A549 (cell line): ENCODE measurements at places on chromosomes 3 and 15.
A peak's percentile ranks its signal among the peaks of the same experiment; 100 is the strongest.

- no peak for DNase-seq
Measured at GRCh38 chr3:128623762-128624176, 26.8 kb downstream of the RPN1 start.

- DNase-seq: no peak
Measured at GRCh38 chr3:88101142-88101541, 42.1 kb downstream of the ZNF654 start.

DNA sequence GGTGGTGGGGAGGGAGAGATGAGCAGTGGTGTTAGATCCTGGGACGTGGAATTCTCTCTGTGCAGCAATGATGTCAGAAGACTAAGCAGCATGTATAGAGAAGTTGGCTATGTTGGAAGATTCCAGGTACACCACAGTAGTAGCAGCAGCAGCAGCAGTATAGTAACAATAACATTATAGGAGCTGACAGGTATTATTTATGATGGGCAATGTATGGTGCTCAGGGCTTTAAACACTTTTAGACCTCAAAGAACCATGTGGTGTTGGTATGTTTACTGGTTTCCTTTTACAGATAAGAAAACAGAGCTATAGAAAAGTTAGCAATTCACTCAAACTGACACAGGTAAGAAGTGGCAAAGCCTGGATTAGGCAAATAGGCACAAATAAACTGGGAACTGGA lies 103.9 kb downstream of the CCNL1 start:
- no peak for DNase-seq

DNA sequence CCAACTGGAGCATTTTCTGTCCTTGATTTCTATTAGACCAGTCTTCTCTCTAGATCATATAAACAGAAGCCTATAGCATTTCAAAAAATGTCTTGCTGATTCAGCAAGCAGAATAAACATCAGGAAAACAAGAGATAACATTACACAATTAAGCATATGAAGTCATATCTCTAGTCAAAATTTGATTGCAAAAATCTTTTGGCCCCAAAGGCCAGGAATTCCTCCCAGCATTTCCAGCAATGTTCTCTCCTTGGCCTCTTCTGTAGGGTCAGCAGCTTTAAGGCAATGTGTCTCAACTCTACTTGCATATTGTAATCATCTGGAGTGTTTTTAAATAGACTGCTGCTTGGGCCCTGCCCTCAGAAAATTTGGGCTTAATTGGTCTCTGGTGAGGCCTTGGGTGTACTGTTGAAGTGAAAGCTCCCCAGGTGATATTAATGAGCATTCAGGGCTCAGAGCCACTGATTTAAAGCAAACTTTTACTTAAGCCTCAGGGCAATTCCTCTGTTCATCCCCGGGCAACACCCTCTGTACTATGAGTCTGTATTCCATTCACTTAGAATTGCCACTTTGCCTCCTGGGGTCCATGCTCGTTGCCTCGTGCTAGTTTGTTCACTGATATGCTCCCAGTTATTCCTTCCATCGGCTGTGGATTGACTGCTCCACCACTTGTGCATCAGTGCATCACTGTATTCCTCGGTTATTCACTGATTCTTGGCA lies 1072.6 kb downstream of the ROBO2 start:
- no peak for DNase-seq

DNA sequence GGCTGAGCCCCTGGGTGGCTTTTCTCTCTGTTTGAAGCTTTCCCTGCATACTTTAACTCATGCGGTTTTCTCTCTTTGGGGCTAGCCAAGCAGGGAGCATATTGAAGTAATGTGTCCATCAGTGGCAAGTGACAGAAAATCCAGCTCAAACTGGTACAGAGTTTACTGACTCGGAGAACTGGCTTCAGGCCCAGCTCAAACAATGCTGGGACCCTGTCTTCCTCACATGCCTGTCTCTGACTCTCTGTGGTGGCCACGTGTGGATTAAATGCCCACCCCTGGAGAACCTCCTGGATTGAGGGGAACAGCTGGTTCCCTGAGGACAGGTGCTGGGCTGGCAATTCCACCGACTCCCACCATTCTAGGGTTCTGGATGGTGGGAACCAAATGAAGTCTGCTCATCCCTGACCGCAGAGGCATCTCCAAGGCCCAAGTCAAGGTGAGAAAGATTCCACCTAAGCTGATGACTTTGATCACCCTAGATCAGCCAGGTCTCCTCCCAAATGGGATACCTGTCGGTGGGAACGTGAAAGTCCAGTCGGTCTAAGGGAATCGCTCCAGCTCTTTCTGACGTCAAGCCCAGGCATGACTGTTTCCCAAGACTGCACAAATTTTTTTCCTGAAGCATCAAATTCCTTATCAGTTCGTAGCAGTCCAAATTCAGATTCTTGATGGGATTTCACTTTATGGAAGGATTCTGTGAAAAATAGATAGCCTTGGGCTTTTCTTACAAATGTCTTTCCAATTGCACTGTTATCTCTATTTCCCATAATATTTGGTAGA lies 16.3 kb upstream of the HDAC11 start:
- DNase-seq: no peak

GRCh38 chr3:79187426-79187825 lies 580.4 kb downstream of the ROBO1 start:
- no peak for DNase-seq

DNA sequence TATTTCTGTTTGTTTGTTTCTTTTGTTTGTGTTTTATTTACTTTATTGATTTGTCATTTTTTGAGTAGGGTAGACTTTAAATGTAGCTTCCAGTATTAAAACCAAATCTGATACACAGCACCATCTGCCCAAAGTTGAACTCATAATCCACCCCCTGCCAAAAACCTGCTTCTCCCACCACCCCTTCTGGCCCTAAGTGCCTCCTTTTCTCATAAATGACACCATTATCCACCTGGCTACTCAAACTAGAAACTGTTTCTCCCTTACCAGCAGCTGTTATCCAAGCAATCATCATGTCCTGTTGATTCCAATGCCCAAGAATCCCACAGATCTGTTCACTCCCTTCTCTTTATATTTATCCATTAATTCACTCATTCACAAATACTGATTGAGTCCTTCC lies 21.8 kb upstream of the PTX3 start:
- DNase-seq: no peak

DNA sequence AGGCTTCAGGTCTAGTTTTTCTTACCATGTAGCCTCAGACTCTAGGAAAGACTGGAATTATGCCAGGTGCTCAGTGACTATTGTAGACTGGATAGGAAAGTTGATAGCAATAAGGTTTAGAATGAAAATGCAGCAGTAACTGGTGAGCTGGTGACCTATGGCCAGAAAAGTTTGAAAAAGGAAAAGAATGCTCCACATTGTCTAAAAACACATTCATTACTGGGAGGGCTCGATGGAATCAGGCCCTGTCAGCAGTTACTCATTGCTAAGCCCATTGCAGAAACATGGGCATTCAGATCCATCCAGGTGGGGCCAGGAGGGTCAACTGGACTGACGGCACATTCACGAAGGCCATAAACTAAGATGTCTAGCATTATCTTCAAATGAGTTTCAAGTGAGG lies 8.7 kb upstream of the MBNL1 start:
- no peak for DNase-seq

- no peak for DNase-seq
Measured at GRCh38 chr3:15953841-15954240, 156.1 kb upstream of the ANKRD28 start.

DNA sequence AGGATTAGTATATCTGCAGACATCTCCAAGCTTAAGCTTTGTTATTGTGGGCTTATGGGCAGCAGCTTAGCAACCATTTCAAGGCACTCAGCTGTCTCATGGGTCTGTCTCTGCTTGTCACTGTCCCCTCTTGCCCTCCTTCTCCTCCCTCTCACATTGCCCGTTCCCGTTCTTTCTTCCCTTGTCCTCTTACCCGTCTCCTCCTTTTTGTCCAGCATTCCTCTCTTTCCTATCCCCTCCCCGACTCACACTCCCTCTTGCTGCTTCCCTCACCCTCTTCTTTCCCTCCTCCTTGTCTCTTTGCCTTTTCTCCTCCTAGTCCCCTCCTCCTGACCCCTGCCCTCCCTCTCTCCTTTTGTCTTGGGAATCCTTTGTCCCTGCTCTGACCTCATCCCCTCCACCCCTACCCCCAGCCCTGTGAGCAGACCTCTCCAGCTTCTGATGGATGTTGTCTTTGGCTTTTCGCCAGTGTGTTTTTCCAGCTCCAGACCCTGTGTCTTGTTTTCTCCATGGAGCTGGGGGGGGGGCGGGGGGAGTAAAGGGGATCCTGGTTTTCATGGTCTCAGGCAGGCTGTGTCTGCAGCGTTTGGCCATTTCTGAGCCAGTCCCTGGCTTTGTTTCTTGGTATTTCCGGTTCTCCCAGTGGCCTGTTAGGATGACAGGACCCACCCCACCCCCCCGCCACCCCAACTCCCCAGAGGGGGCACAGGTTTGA lies 47.9 kb upstream of the TRAK1 start:
- DNase-seq: peak; percentile 81

GRCh38 chr15:100842756-100843730 lies 36.6 kb upstream of the ALDH1A3 start:
- DNase-seq: no peak

GRCh38 chr3:41041899-41042298 lies 157.4 kb upstream of the CTNNB1 start:
- no peak for DNase-seq

- DNase-seq: peak; percentile 71
Measured at GRCh38 chr15:64070965-64071851, 22.4 kb downstream of the CIAO2A start.

DNA sequence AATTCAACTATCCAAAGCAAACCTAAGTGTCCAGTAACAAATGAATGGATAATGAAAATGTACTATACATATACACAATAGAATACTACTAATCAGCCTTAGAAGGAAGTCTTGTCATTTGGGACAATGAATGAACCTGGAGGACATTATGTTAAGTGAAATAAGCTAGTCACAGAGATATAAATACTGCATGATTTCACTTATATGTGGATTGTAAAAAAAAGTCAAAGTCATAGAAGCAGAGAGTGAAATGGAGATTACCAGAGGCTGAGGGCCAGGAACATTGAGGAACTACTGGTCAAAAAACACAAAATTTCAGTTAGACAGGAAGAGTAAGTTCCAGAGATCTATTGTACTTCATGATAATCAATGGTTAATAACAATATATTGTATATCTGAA lies 33.6 kb downstream of the MYO5A start:
- no peak for DNase-seq

GRCh38 chr15:85955501-85956391 lies 123.9 kb upstream of the AGBL1 start:
- DNase-seq: no peak

DNA sequence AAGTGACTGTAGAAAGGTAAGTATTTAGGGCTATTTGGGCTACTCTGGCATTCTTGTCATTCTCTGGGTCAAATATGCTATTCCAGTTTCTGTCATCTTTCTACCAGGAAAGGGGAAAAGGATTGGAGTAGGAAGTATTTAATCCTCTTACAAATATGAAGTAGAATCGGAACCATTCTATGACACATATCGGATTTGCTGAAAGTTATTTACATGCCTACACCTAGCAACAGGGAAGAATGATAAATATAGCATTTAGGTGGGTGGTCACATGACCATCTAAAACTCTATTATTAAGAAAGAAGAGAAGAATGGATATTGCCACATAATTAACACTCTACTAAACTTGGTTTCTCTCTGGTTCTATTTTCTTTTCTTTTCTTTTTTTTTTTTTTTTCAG lies 1353.1 kb downstream of the ZPLD1 start:
- no peak for DNase-seq

- DNase-seq: peak; percentile 56
Measured at GRCh38 chr3:143970773-143971358, 757 bp upstream of the DIPK2A start.

DNA sequence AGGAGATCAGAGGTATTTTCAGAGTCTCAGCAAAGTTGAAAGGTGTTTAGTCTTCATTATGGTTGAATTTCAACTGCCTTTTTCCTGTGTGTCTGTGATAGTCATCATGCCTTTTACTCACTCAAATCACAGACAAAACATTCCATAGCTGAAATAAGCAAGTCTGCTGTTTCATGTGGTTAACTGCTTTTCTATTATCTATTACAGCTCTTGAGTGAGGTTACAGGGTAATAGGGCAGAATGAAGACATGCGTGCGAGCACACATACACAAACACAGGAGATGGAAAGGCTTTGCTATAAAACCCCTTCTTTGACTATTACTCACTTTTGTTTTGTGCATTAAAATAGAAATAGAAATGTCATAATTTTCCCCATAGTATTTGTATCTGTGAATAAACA lies 192.6 kb upstream of the RARB start:
- no peak for DNase-seq

DNA sequence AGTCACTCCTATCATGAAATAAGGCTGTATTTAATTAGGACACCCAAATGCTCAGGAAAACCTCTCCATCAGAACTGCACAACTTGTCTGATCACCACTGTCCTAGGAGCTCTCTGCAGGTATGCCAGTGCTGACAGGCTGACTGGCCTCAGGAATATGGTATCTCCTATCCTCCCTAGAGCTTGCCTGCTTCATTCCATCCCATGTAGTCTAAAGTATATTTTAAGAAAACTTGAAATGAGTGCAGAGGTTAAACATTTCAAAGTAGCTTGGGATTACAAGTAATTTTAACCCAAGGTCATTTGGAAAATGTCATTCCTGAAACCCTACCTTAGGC lies 23.7 kb downstream of the FILIP1L start:
- DNase-seq: no peak

- DNase-seq: no peak
Measured at GRCh38 chr15:66094331-66094730, 159.2 kb downstream of the MEGF11 start.

- DNase-seq: no peak
Measured at GRCh38 chr3:122873741-122874515, 79.1 kb downstream of the SLC49A4 start.

DNA sequence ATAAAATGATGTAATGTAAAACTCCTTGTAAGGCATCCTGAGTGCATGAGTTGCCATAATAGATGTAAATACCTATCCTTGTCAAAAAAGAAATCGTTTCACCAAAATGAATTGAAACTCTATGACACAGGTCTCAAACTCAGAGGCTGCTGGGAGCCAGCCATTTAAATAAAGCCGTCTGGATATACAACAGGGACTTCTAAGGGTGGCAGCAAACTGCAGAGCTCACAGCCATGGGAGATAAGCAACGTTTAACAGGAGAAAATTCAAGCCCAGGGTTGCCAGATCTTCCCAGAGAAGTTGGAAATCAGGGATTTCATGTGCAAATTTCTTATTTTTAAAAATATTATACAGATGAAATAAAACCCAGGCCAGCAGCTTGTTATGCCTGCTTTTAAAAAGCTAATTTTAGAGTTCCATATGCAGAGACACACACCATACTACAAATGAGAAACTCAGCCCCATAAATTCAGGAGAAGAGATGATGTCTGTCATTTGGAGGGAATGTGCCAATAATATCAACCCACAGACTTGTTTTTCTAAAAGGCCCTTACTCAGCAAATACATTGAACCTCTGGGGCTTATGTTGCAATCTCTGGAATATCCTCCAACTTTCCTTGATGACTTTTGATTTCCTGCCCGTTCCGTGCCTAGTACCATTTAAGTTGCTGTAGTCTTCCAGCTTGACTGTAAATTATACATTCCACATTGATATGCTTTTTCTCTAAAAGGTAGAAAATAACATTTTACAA lies 75.6 kb downstream of the AQP9 start:
- no peak for DNase-seq
